ENCODE measurements at places on chromosomes 11 and 22.

- DNase-seq = no peak
These were observed 27.2 kb downstream of the MORC2 start for GRCh38 chr22:30941363-30941740.

DNA sequence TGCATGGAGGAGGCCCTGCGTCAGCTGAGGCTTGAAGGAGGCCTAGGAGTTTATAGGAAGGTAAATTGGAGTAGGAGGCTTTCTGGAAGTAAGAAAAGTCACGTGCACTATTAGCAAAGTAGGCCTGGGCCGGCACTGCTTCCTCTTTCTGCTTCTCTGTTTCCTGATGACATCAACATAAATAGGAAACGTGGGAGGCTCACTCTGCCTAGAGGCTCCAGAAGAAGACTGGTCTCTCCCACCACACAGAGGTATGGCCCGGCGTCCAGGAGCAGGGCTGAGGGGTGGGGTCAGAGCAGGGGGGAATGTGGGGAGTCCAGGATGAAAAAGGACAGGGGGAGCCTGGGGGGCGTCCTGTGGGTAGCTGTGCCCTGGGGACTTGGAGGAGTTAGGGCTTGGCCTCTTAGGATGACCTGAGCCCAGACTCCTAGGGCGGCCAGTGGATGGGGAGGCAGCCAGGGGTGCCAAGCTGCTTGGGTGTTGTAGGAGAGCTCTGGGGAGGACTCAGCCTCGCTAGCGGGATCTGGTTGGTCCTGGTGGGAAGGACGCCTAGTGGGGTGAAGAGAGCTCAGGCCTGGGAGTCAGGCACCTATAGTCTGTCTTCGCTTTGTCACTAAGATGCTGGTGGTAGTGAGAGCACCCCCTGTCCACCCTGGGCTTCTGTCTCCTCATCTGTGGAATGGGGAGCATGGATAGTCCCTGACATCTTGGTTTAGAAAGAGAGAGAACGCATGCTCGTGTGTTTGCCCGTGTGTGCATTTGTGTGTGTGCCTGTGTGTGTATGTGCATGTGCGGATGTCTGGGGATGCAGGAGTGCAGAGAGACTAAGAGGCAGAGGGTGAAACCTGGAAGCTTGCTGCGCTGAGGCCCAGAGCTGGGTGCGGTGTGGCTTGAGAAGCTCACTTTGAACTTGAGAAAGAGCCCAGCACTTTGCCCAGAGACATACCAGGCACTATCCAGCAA is at the start of gene CSF2RB:
Gene CSF2RB (plus strand): TSS at position 202 of the 963 bp plus-strand sequence. CDS start 8,580 bp downstream, outside the sequence.
- peak; percentile 77 for DNase-seq

GRCh38 chr22:49672014-49672516 is 155.6 kb downstream of the BRD1 start:
- no peak for DNase-seq

GRCh38 chr11:7454854-7455253 is 30.5 kb upstream of the OLFML1 start:
- no peak for DNase-seq

- no peak for DNase-seq
These were observed 112.3 kb downstream of the DSCAML1 start for GRCh38 chr11:117684731-117685130.

GRCh38 chr11:76587820-76588454 is 82.6 kb downstream of the LRRC32 start:
- DNase-seq = no peak

DNA sequence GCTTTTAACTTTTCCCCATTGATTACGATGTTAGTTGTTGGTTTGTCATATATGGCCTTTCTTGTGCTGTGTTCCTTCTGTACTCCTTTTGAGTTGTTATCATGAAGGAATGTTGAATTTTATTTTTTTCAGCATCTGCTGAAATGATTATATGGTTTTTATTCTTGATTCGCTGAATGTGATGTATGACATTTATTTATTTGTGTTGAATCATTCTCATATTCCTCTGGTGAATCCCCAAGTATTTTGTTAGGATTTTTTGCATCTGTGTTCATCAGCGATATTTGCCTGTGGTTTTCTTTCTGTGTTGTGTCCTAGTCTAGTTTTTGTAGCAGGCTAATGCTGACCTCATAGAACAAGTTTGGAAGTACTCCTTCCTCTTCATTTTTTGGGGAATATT is 78.2 kb downstream of the GGT1 start:
- DNase-seq = no peak

DNA sequence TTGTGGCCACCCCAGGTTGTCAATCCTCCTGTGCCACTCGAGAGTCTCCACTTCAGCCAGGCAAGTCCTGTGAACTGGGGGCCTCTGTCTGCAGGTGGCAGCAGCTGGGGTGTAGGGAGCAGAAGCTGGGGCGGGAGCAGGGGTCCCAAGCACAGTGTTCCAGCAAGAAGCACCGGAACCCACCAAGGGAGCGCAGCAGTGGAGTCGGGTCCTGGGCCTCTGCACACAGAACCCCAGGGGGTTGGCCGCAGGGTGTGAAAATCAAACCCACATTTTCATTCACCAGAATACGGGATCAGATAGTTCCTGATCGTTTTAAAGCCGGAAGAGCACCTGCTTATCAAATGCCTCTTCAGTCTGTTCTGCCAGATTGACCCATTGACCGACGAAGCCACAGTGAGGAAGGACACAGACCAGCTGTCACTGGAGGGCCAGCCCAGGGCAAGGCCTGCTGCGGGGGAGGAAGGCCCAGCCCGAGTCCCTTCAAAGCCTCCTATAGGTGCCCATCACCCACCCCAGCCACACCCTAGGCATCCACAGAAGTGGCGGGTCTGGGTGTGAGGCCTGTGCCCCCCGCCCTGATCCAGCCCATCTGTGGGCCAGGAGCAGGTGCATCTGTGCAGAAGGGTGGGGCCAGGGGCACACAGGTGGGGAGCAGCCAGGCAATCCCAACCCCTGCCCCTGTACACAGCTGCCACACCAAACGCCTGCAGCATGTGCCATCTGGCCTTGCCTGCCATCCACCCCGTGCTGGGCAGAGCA is 34.1 kb downstream of the RSPH14 start:
- no peak for DNase-seq

DNA sequence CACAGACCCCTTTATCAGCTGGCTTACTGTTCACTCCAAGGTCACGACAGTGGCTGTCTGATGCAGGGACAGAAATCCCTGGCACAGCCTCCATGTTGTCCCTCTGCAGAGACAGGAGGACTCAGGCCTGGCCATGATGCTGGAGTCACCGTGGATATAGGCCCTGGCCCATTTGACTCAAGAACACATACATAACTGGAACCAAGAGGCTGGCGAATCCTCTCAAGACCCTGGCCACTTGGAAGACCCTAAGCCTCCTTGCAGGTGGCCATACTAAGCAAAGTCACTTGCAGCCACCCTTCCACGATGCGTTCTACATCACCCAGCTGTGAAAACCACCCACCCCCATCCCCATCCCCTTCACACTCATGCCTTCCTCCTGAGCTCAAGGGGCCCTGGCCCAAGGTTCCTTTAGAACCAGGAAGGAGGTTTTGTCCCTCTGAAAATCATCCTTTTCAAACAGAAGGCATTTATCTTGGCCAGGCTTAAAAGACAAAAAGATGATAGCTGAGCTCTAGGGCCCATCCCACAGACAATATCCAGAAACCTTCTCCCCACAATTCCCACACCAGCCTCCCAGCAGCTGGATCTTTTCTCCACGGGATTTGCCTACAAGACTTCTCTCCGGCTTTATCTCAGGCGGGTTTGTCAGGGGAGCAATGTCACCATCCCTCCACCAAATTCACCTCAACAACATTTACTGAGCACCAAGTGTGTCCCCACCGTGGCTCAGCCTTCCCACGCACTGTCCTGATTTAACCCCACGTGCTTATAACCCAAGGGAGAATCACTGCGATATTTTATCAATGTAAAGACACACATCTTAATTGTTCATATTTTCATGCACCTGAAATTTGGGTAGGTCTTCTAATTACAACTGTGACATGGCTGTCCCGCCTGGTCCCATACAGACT is 123.4 kb upstream of the SERPIND1 start:
- DNase-seq = no peak

DNA sequence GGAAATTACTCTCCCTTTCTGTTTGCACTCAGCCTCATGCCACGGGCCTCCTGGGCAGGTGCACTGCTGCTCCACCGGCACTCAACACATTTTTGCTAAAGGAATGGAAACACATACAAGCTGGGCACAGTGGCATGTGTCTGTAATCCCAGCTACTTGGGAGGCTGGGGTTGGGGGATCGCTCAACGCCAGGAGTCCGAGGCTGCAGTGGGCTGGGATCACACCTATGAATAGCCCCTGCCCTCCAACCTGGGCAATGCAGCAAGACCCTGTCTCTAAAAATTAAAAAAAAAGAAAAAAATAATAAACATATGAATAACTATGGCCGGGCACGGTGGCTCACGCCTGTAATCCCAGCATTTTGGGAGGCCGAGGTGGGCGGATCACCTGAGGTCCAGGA is 30.6 kb downstream of the RRP7A start:
- no peak for DNase-seq

DNA sequence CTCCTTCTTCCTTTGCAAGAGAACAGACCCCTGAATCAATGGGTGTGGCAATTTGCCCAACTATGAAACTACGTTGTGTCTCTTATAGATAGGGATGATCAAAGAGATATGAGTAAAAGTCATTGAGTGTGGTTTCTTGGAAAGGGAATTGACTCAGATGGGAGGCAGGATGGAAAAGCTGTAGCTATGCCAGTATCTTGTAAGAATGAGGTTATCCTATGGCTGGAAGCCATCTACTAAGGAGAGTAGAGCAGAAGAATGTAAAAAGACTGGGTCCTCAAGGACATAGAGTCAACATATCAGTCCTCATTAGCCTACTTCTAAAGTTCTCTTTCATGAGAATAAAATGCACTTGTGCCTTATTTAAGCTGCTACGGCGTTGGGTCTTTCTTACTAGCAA is 78.9 kb upstream of the POU2AF2 start:
- DNase-seq = no peak

DNA sequence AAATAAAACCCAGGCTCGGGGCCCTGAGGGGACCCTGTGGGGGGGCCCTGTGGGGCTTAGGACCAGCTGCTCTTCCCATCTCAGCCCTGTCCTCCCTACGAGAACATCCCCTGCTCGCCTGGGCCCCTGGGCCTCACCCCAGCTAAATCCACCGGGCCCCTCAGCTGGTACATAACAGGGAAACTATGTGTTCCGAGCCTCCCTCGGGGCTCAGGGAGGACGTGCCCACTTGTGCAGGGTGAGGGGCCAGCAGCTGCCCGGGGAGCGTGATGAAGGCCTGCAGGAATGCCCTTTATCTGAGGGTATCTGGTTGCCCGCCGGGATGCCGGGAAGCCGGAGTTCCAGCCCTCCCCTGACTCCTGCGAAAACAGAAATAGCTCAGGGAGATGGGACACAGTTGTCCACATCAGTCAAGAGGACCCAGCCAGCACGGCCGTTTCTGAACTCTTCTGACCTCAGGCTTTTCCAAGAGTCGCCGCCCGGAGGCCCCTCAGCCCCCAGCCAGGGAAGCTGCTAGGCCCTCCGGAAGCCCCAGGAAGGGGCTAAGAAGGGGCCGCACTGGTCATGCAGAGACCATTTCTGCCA is 20.6 kb downstream of the MRPL23 start:
- no peak for DNase-seq

DNA sequence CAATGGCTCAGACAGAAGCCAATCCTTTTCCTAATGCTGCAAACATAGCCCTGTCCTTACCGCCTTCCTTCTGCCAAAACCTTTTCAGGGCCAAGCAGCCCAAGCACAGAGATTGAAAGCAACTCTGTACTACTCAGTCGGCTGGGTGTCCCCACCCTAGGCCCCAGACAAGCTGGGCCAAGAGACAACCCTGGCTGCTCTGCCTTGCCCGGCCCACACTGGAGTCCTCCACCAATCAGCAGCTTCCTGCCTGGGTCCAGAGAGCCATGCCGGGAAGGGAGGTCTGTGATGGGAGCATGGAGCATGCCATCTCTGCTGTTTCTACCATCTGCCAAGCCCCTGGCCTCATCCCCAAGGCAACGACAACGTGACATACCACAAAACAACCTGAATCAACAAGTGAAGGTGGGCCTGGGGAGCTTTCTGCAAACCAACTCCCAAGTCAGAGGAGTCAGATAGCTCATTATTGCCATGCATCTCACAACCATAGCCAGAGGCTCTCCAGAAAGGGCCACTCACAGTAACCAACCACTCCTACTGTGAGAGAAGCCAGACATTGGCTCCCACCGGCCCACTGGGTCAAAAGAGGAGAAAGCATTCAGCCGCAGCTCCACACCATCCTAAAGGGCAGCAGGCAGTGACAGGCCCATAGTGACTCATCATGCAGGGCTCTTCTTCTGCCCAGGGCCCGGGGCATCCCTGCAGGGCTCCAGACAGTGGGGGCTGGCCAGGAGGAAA is 18.2 kb downstream of the PATZ1 start:
- DNase-seq = no peak

- DNase-seq = no peak
These were observed 40.3 kb upstream of the CADM1 start for GRCh38 chr11:115544422-115544948.

- no peak for DNase-seq
These were observed 122.2 kb upstream of the RCN1 start for GRCh38 chr11:31968461-31969358.

DNA sequence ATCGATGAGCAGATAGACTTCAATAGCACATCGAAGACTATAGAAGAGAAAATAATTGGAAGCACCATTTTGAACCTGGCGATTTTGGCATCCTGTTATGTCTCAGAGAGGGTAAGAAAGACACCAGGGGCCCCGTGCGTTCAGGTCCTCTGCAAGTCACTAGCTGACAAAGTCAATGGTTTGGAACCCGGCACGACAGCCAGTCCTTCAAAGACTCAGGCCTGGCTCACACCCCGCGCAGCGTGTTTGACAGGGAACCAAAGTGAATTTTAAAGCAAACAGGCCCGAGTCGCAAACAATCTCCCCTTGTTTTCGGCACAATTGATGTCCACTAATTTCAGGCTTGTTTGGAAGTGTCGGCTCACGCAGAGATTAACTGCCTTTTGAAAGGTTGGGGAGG is 716.6 kb downstream of the BRD1 start:
- no peak for DNase-seq

DNA sequence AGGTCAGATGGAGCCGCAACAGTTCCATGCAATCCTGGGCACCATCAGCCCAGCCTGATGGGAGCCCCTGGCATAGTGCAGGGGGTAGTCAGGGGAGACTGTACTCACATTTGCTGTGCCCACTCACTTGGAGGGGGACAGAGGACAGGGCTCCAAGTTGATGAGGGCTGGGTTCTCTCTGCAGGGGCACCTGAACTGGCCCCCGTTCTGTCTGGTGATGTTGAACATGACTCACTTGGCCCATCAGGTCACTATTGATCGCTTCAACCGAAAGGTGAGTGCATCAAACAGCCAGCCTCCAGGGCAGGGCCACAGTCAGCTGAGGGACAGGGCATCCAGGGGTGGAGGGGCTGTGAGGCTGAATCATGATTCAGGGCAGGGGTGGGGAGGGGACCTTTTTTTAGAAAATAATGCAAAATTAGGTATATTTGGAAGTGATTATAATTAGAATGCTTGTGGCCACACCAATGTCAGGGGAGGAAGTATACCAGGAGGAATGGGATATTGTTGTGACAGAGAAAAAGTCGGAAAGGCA is 66.4 kb downstream of the OTOG start:
- no peak for DNase-seq

- no peak for DNase-seq
These were observed 31.4 kb upstream of the CLDN5 start for GRCh38 chr22:19555651-19556050.

- no peak for DNase-seq
These were observed 20.0 kb upstream of the TUB start for GRCh38 chr11:8060801-8061554.
